ENCODE measurements at places on chromosomes 16 and 17. TPM values are rescaled to one million over a fixed set of nuclear protein-coding genes. Genes with fewer than 3 reads are reported as not detected.

GLIS2 gene
- total RNA-seq: 10.5 TPM

HDAC5 gene
- 145 TPM for total RNA-seq

NUP85 gene
- total RNA-seq: 46.7 TPM

EVI2B gene
- 8.9 TPM for total RNA-seq

ZG16B gene
- total RNA-seq: 37.1 TPM

TBC1D3K gene
- total RNA-seq: not detected

ZFP3 gene
- total RNA-seq: 5.4 TPM

NOB1 gene
- total RNA-seq: 29.8 TPM

KRTAP3-1 gene
- total RNA-seq: not detected

EXOC3L1 gene
- 8.2 TPM for total RNA-seq

PPY gene
- total RNA-seq: not detected

ZNF597 gene
- 2.1 TPM for total RNA-seq

KCNJ16 gene
- 1.3 TPM for total RNA-seq

ZNF19 gene
- total RNA-seq: 5.3 TPM

JUP gene
- 146 TPM for total RNA-seq

ZNF205 gene
- total RNA-seq: 27.0 TPM

PLXDC1 gene
- 3.9 TPM for total RNA-seq

ESRP2 gene
- 48.1 TPM for total RNA-seq

SEZ6L2 gene
- total RNA-seq: 60.7 TPM

BRIP1 gene
- total RNA-seq: 1.3 TPM

NLRC3 gene
- total RNA-seq: 0.87 TPM

MYL11 gene
- 3.5 TPM for total RNA-seq

TBC1D16 gene
- total RNA-seq: 41.9 TPM

LAT gene
- total RNA-seq: 5.7 TPM

C16orf54 gene
- total RNA-seq: 1.1 TPM

SOST gene
- total RNA-seq: not detected

GPR179 gene
- total RNA-seq: 0.14 TPM

LPO gene
- total RNA-seq: not detected

CPD gene
- 102 TPM for total RNA-seq

SLC16A5 gene
- total RNA-seq: 65.0 TPM

CTRB2 gene
- total RNA-seq: not detected

BCAR1 gene
- 181 TPM for total RNA-seq

CPHXL2 gene
- total RNA-seq: not detected

CDH8 gene
- 3.1 TPM for total RNA-seq

OTOP3 gene
- not detected for total RNA-seq

ALOX15 gene
- 0.41 TPM for total RNA-seq

CYLD gene
- 30.2 TPM for total RNA-seq

PPP1R1B gene
- 69.0 TPM for total RNA-seq

TNFAIP1 gene
- 63.1 TPM for total RNA-seq

TBX2 gene
- total RNA-seq: 34.1 TPM

ODAD4 gene
- 0.55 TPM for total RNA-seq

CASKIN1 gene
- total RNA-seq: 0.77 TPM
